ENCODE measurements at places on chromosomes 13 and 19.

GRCh38 chr19:3970313-3970807, 539 bp downstream of the DAPK3 start:
- no peak for DNase-seq

DNA sequence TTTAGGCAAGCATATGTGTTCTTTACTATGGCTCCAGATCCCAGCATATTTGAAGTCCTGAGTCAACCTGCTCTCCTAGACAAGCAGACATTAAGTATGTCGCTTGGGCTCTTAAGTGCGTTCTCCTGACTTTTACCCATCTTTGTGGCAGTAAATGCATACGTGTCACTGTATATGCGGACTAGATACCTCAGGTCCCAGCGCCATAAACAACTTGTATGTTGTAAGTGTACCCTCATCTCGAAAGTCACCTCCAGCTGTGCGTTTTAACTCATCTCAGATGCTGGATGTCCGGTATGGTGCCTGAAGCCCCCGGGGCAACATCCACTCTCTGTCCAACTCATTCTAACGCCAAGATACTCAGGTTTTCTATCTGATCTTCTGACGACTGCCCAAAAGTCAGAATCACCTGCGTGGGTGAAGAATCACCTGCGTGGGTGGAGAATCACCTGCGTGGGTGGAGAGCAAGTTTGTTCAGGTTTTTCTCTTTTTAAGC, 1.7 kb downstream of the PTOV1 start:
- DNase-seq, result no peak

- no peak for DNase-seq
Observed at GRCh38 chr13:19661126-19661525, 27.7 kb downstream of the MPHOSPH8 start.

DNA sequence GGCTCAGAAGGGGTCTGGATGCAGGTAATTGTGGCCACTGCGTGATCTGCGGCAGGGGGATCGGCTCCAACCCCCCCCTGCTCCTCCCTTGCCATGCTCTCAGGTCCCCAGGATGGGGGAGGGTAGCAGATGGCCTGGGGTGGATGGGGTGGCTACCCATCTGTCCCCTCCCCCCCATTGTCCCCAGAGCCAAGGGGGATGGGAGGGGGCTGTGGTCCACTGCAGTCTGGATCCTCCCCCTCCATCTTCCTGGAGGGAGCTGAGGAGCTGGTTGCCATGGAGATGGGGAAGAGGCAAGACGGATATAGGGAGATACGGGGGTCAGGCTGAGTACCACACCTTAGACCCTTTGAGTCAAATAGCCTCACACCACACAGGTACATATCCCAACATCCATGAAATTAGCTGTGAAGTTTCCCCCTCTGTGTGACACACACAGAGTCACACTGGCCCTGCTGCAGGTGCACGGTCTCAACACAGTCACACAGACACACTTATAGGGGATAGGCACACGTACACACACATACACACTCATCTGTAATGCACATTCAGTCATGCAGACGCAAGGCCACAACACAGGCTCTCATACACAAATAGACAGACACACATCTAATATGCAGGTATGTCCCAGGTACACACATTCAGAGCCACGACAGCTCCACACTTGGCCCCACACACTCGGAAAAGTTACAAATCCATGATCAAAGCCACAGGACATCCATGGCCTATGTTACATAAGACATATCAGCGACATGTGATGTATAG, 1.8 kb upstream of the NOVA2 start:
- no peak for DNase-seq

DNA sequence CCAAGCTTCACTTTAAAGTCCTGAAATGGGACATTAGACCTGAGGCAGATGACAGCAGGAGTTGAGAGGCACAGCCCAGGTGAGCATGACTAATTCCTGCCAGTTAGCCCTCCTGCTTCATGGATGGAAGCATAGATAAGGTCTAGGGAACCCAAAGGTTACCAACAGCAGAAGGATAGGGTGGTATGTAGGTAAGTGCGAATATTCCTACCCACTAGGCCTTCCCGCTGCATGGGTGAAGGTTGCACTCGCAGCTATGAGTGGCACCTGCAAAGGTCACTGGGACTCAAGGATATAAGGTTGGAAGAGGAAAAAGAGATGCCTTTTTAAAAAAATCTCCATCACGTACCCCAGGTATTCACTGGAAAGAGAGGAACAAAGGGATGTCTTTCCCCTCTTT, 12.2 kb upstream of the MLLT1 start:
- no peak for DNase-seq

DNA sequence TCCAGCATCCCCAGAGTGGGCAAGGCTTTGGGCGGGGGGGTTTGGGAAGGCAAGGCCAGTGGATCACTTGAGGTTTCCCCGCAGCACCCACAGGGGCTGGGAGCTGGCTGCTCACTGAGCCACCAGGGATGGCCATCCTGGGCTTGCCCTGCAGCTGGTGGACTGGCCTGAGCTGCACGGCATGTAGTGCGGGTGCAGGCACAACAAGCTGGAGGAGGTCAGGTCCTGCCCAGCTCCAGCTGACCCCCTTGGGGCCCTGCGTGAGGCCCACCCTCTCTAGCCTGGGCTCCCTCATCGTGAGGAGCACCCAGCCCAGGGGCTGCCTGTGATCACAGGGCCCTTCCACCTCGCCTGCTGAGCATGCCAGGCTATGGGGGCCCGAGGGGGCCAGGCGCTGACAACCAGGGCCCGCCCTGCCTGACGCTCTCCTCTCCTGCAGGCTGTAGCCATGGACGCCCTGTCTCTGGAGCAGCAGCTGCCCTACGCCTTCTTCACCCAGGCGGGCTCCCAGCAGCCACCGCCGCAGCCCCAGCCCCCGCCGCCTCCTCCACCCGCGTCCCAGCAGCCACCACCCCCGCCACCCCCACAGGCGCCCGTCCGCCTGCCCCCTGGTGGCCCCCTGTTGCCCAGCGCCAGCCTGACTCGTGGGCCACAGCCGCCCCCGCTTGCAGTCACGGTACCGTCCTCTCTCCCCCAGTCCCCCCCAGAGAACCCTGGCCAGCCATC, 22.9 kb downstream of the COMP start:
- no peak for DNase-seq

- no peak for DNase-seq
Observed at GRCh38 chr19:51480590-51480989, 2.3 kb downstream of the CEACAM18 start.

- no peak for DNase-seq
Observed at GRCh38 chr13:25225970-25226369, 53.9 kb upstream of the AMER2 start.

Measured in suppressor macrophage treated with lipopolysaccharide for 4 hours (primary cell).